ENCODE measurements at places on chromosomes 3 and 15. TPM values are rescaled to one million over a fixed set of nuclear protein-coding genes. Genes with fewer than 3 reads are reported as not detected.
A peak's percentile ranks its signal among the peaks of the same experiment; 100 is the strongest.

DNA sequence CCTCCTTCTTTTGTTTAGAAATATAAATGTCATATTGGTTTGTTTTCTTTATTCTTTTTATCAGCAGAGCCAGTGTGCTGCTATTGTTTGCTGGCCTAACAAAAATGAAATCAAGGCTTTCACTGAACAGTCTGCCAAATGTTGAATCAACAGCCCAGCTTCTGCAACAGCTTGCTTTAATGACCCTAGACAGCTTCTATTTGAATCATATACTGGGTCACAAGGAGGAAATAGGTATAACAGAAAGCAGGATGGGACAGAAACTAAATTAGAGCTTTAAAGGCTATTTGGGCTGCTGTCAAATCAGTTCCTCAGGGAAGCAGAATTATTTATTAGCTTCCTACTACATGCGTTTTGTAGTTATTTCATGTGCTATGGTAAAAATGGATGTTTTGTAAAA lies 12.1 kb upstream of the DNAJC13 start:
- H3K27ac ChIP-seq: no peak overlapping the region
- DNase-seq: no peak
- H3K4me3 ChIP-seq: no peak overlapping the region
- no peaks in the 10 kb centered on the region for H3K4me1 ChIP-seq

DNA sequence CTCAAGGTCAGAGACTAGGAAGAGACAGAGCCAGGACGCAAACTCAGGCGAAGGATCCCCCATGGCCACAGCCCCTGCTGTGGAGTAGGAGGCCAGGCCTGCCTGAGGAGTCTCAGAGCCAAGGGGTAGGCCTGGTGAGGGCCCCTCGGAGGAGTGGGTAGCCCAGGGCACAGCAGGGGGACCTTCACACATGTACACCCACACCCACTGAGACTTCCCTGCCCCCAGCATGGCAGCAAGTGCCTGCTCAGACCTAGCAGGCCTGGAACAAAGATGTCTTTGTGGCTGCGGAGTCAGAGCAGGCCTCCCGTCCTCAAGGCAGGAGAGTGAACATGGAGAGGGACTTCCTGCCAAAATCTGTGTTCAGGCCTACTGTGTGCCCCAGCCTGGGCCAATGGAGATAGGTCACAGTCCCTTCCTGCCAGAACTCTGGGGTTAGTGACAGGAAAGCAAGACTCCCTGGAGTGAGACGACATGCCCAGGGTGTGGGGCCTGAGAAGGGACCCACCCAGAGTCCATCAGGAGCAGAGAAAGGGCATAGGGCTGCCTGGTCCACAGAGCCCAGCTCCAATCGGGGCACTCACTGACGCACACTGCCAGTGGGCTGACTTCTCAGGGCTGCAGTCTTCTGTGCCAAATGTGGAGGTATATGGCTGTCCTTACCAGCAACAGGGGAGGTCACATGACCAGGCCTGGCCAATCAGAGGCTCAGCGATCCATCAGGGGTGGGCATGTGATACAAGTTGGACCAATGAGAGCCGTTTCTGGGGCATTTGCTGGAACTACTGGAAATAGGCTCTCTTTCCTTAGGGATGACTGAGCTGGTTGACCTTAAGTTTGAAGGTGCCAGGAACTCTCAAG lies 2.3 kb downstream of the GRIP2 start:
- H3K27me3 ChIP-seq: no peaks in the 10 kb centered on the region
- H3K4me3 ChIP-seq: no peak overlapping the region
- H3K4me1 ChIP-seq: no peaks in the 10 kb centered on the region
- H3K36me3 ChIP-seq: no peaks in the 10 kb centered on the region
- no peak overlapping the region for H3K27ac ChIP-seq

GRCh38 chr15:45377609-45378148 lies 665 bp downstream of the GATM start:
- peak; percentile 63 for DNase-seq
- no peaks in the 10 kb centered on the region for H3K36me3 ChIP-seq
- peak overlapping the region; percentile 61 for H3K4me3 ChIP-seq
- peaks cover 3% of the 10 kb centered on the region for H3K4me1 ChIP-seq

- H3K36me3 ChIP-seq: peaks cover 18% of the 10 kb centered on the region
- no peak overlapping the region for H3K4me3 ChIP-seq
- DNase-seq: no peak
- H3K27ac ChIP-seq: no peak overlapping the region
- no peaks in the 10 kb centered on the region for H3K4me1 ChIP-seq
Observed at GRCh38 chr15:55179141-55179540, 17.6 kb downstream of the RSL24D1 start.

- H3K36me3 ChIP-seq: no peaks in the 10 kb centered on the region
- DNase-seq: no peak
- no peak overlapping the region for H3K4me3 ChIP-seq
- no peaks in the 10 kb centered on the region for H3K27me3 ChIP-seq
- no peak overlapping the region for H3K27ac ChIP-seq
Observed at GRCh38 chr3:129638481-129638880, 32.0 kb upstream of the PLXND1 start.

DNA sequence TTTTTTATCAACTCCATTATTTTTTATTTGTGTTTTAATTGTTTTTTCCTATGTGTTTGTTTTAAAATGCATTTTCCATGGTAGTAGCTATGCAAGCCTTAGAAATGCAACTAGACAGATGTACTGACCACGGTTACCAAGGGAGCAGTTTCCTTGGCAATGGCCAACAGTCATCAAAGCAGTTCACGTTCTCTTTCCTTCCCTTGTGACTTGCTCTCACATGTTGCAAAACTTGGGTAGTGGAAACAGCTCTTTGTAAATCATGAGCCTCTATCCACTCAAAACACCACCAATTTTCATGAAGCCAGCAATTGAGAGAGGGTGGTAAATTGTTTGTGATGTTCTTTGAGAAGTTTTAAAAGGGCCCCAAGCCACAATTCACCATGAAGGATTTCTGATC lies 499.4 kb upstream of the MDFIC2 start:
- H3K27ac ChIP-seq: no peak overlapping the region
- H3K4me1 ChIP-seq: no peaks in the 10 kb centered on the region
- peak; percentile 73 for DNase-seq
- no peak overlapping the region for H3K4me3 ChIP-seq
- no peaks in the 10 kb centered on the region for H3K36me3 ChIP-seq

DNA sequence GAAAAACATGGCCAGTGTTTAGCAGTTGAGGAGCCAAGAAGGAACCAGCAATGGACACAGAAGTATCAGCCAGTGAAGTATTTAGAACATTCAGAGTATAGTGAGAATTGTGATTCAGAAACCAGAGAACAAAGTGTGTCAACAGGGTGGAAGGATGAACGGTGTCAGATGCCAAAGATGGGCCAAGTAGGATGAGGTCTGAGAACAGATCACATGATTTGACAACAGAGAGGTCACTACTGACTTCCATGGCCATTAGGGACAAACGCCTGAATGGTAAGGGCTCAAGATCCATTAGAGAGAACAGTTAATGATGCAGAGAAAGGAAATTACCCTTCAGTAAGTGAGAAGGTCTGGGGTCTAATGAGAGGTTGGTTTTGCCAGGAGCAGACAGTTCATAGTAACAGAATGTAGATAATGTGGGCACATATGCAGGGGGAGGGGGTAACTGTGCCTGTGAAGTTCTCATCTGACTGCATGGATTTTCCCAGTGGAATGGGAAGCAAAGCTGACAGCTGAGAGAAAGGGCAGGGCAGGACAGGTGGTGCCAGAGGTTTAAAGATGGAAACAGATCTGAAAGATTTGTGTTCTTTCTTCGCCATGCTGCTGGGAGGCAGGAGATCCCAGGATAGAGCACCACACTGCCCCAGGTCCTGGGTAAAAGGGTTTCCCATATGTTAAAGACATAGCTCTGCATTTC lies 4.8 kb upstream of the ACAD9 start:
- no peak for DNase-seq
- peaks cover 9% of the 10 kb centered on the region for H3K4me1 ChIP-seq
- H3K36me3 ChIP-seq: no peaks in the 10 kb centered on the region
- no peak overlapping the region for H3K27ac ChIP-seq
- no peaks in the 10 kb centered on the region for H3K27me3 ChIP-seq

- H3K27me3 ChIP-seq: no peaks in the 10 kb centered on the region
- H3K36me3 ChIP-seq: no peaks in the 10 kb centered on the region
- no peaks in the 10 kb centered on the region for H3K4me1 ChIP-seq
Observed at GRCh38 chr3:176734146-176734545, 463.1 kb downstream of the TBL1XR1 start.

DNA sequence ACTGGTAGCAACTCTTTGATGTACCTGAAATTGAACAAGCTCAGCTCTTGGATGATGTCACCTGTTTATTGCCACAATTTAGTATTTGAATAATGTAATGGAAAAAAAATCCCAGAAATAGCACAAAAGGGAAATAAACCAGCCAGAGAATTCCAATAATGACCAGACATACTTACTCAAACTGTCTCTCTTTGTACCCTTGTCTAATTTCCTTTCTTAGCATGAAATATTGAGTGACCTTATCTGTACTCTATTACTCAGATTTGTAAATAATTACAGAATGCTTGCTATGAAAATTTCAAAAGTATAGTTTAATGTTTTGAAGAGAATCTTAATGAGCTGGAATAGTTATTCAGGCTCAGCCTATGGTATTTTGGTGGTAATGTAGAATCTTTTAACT lies 555.4 kb upstream of the SGO1 start:
- no peak overlapping the region for H3K4me3 ChIP-seq
- H3K4me1 ChIP-seq: no peaks in the 10 kb centered on the region
- no peaks in the 10 kb centered on the region for H3K27me3 ChIP-seq
- H3K36me3 ChIP-seq: no peaks in the 10 kb centered on the region

GRCh38 chr15:58551084-58551763 lies 119.4 kb downstream of the LIPC start:
- no peak overlapping the region for H3K4me3 ChIP-seq
- no peaks in the 10 kb centered on the region for H3K27me3 ChIP-seq
- H3K4me1 ChIP-seq: no peaks in the 10 kb centered on the region
- no peaks in the 10 kb centered on the region for H3K36me3 ChIP-seq

DNA sequence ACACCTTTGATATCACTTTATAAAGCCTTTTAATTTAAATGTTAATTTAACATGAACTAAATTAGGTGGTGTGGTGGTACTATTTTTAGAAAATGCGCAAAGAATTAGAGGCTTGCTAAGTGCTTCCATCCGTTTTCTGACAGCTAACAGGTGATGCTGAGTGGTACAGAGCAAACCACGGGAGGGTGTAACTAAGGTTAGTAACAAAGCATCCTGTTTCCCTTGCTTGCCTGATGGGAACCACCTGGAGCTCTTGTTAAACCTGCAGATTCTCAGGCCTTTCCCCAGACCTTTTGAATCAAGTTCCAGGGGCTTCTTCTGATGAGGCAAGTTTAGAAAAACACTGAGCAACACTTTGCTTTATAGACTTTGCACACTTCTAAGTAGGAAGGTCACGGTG lies 101.0 kb downstream of the ATG7 start:
- no peaks in the 10 kb centered on the region for H3K27me3 ChIP-seq
- H3K27ac ChIP-seq: no peak overlapping the region
- no peaks in the 10 kb centered on the region for H3K36me3 ChIP-seq
- H3K4me1 ChIP-seq: no peaks in the 10 kb centered on the region

GRCh38 chr3:4837374-4837930 lies 141.8 kb upstream of the BHLHE40 start:
- no peaks in the 10 kb centered on the region for H3K4me1 ChIP-seq
- peaks cover 12% of the 10 kb centered on the region for H3K36me3 ChIP-seq

GRCh38 chr3:194091141-194091540 lies 44.8 kb upstream of the HES1 start:
- no peak overlapping the region for H3K27ac ChIP-seq
- H3K27me3 ChIP-seq: no peaks in the 10 kb centered on the region
- DNase-seq: no peak
- peaks cover 6% of the 10 kb centered on the region for H3K4me1 ChIP-seq
- H3K36me3 ChIP-seq: no peaks in the 10 kb centered on the region
- H3K4me3 ChIP-seq: no peak overlapping the region

- H3K4me3 ChIP-seq: no peak overlapping the region
- no peaks in the 10 kb centered on the region for H3K36me3 ChIP-seq
- H3K27me3 ChIP-seq: no peaks in the 10 kb centered on the region
- no peak for DNase-seq
- no peaks in the 10 kb centered on the region for H3K4me1 ChIP-seq
Observed at GRCh38 chr3:133754455-133754854, 8.3 kb downstream of the TF start.

DNA sequence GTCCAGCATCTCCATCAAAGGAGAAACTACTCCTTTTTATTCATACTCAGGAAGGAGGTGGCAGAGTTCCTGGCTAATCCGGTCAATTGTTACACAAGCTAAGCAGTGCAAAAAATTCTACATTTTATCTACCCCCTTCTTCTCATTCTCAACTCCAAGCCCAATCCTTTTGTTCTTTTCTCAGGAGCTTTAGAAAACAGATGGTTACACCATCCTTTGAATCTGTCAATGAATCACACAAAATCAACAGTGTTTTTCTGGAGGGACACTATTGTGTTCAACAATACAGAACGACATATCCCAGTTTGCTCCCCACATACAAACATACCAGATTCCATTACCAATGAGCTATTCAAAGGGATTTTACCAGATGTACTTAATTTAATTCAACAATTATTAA lies 362.1 kb downstream of the MAGI1 start:
- no peak for DNase-seq
- no peaks in the 10 kb centered on the region for H3K36me3 ChIP-seq
- no peaks in the 10 kb centered on the region for H3K4me1 ChIP-seq
- H3K4me3 ChIP-seq: no peak overlapping the region
- no peaks in the 10 kb centered on the region for H3K27me3 ChIP-seq
- no peak overlapping the region for H3K27ac ChIP-seq

- H3K4me1 ChIP-seq: no peaks in the 10 kb centered on the region
- H3K27me3 ChIP-seq: no peaks in the 10 kb centered on the region
- no peak overlapping the region for H3K4me3 ChIP-seq
- no peak for DNase-seq
- no peak overlapping the region for H3K27ac ChIP-seq
Observed at GRCh38 chr3:46536758-46537157, 29.3 kb downstream of the LRRC2 start.

DNA sequence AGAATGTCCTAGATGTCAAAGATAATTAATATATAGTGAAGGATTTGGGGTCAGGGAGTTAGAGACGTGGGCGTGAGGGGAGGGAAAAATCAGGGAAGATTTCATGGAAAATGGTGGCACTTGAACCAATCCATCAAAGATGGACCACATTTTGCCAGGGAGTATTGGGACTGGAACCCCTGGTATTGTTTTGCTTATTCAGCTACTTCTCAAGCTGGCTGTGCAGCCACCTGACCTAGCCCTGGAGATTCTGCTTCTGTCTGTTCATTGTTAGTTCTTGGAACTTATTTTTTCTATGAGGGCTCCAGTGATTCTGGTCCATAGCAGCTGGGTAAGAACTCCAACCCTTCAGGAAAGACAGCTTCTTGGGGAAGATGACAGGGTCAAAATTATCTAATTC lies 3.3 kb upstream of the THRB start:
- no peaks in the 10 kb centered on the region for H3K27me3 ChIP-seq
- DNase-seq: no peak
- no peaks in the 10 kb centered on the region for H3K36me3 ChIP-seq
- no peaks in the 10 kb centered on the region for H3K4me1 ChIP-seq
- H3K4me3 ChIP-seq: no peak overlapping the region
- no peak overlapping the region for H3K27ac ChIP-seq

Gene TNFSF10
- total RNA-seq: 89.8 TPM

Gene IMPG2
- 0.11 TPM for total RNA-seq

Gene DLEC1
- 0.11 TPM for total RNA-seq

Gene AZI2
- total RNA-seq: 15.3 TPM

Gene APOD
- 236 TPM for total RNA-seq

Gene CASR
- total RNA-seq: not detected

Gene KNL1
- total RNA-seq: not detected

Gene TM4SF1
- 487 TPM for total RNA-seq

Gene PLA2G4D
- not detected for total RNA-seq
